ENCODE measurements at places on chromosomes 7 and 10.
A peak's percentile ranks its signal among the peaks of the same experiment; 100 is the strongest.

DNA sequence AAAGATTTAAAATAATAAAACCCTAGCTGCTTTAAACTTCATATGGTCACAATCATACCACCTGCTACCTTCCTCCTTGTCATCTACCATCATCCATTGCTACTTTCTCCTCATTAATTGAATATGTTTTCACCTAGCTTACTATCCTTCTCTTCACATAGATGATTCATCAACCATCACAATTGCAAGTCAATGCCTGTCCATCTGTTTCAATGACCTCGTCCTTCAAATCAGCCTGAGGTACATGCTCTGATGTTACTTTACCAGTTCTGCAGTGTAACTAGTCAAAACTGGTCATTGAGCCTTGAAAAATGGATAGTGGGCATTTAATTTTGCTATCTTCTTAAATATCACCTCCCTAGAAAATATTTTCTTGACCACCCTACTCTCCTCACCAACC is 164.7 kb downstream of the SEMA3E start:
- no peak for DNase-seq

- no peak for DNase-seq
Measured at GRCh38 chr7:54145716-54146115, 396.5 kb upstream of the VSTM2A start.

DNA sequence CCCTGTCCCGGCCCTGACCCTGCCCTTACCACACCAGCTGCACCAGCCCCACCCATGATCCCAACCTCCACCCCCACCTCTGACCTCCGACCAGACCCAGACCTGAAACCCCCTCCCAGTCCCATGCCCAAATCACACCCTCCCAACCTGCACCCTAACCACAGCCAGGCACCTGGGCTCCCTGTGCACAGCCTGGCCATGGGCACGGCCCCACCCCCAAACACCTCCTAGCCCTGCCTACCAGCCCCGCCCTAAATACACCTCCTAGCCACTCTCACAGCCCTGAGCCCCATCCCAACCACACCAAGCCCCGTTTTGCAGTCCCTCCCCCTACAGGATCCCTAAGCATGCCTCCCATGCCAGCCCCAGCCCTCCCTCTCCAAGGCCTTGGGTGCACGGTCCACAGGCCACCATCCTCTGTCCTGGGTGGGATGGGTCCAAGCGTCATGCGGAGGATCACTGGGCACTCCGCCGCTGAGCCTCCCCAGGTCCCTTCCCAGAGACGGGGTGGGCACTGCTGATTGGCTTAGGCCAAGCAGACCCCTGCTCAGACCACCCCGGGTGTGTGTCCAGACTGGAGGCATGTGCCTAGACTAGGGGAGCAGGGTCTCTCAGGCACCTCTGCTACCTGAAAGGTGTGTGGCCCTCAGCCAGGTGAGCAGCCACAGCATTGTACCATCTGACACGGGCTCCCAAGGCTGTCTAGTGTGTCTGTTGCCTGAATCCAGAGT is 30.1 kb downstream of the INSIG1 start:
- no peak for DNase-seq

DNA sequence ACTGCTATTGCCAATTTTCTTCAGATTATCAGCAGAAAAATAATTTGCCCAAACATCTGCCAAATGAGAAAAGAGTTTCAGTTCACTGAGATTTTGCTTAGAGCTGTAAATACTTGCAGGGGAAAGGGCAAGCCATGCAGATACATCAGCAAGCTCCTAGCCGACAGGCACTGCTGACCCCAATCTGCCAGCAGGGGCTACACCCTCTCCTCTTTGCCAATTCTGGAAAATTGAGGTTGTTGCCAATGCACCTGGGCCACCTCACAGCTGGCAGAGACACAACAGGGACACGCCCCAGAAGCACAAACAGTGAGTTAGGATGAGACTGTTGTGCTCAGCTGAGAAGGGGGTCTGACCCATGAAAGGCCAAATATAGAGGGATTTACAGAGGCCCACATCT is 129.5 kb upstream of the MYO3A start:
- no peak for DNase-seq

DNA sequence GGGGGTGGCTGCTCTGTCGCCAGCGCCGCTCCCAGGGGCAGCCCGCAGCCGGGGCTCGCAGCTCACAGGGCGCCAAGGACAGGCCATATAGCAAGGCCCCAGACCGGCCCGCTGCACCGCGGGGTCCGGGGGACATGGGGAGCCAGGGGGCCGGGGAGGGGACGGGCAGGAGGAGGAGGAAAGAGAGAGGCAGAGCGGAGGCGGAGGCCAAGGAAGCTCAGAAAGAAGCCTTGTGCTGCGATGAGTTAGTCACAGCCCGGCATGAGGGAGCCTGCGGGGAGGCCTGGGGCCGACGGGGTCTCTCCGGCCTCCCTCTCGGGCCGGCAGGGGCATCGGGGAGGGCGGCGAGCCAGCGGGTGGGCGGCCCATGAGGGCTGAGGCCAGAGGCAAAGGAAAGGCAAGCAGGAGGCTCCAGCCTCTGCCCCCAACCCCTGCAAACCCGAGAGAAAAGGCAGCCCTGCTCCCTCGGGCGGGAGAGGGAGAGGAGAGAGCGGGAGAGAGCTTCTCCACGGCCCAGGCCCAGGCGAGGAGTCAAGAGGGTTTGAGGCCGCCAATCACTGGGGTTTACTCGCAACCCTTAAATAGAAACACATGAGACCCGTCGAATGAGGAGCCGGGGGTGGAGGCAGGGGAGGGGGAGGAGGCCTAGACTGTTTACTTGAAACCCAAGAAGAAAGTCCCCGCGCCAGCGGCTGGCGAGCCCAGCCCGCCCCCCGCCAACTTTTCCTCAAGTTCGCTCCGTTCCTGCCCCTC is 167.9 kb downstream of the NEURL1 start:
- peak; percentile 19 for DNase-seq

- peak; percentile 41 for DNase-seq
Measured at GRCh38 chr7:151448261-151449252, 8.6 kb upstream of the CRYGN start.

DNA sequence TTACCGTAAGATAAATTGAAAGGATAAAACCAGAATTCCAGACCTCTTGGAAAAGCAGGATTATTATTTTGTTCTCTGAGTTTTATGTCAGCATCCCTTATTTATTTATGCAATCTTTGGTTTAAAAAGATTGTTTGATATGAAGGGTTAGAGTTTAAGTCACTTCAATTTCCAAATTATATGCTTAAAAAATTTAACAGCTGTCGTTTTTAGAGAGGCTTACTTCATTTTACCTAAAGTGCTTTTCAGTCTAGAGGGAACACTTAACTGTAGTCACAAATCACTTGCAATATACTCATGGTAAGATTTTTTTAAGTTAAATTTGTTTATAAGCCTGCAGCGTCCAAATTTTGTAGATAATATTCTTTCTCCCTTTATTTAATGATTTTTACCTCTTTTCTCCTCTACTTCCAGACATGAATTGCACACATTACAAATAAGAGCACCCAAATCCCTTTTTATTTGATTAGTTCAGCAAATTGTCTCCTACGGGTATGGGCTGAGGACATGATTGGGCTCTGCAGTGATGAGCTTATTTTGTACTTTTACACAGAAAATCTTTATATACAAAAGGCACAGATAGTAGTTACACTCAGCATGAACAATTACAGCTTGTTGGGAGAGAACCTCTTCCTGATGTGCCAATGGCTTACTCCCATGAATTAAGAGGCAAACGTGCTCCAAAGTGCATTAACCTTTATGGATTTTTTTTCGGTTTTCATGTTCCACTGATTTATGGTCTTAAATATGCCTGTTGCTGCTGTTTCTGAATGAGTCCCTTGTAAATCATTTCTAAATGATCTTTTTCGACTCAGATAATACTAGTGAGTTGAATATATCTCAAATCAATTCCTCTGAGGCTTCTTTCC is 319.3 kb upstream of the LRGUK start:
- DNase-seq: no peak

- DNase-seq: no peak
Measured at GRCh38 chr10:131757285-131758058, 143.3 kb upstream of the PPP2R2D start.

DNA sequence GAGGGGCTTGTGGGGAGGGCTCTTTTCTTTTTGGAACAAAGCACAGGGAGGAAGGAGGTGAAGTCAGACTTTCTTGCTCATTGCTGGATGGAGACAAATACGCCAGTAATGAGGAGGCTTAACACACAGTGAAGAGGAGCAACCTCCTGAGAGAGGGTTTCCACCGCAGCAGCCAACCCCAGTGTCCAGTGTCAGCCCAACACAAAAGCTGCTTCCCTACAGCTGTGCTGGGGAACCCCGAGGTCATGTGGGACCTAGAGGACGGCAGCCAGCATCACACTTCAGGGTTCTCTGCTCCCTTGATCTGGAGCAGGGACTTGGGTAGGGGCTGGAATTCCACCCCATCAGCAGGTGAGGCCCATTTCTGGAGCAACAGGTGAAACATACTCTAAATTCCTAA is 7.7 kb downstream of the BLNK start:
- DNase-seq: no peak

DNA sequence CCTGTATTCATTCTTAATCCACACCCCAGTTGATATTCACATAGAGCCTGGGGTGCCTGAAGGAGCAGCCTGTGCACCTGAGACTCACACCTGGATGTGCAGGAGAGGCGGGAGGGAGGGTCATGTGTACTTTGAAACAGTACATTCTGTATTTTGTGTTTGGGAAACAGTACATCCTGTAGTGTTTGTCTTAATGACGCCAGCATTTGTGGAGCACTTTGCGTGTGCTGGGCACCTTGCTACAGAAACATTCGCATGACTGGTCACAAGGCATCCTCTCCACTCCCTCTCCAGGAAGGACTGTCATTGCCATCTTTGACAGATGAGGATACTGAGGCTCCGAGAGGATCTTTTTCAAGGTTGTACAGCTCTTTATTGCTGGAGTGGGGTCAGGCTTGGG is 132.1 kb downstream of the TACC2 start:
- DNase-seq: no peak

GRCh38 chr7:43040461-43040860 is 72.0 kb upstream of the HECW1 start:
- no peak for DNase-seq

- DNase-seq: no peak
Measured at GRCh38 chr10:84583501-84583900, 255.1 kb downstream of the CCSER2 start.

GRCh38 chr10:13152296-13152695 is 9.1 kb upstream of the MCM10 start:
- no peak for DNase-seq

DNA sequence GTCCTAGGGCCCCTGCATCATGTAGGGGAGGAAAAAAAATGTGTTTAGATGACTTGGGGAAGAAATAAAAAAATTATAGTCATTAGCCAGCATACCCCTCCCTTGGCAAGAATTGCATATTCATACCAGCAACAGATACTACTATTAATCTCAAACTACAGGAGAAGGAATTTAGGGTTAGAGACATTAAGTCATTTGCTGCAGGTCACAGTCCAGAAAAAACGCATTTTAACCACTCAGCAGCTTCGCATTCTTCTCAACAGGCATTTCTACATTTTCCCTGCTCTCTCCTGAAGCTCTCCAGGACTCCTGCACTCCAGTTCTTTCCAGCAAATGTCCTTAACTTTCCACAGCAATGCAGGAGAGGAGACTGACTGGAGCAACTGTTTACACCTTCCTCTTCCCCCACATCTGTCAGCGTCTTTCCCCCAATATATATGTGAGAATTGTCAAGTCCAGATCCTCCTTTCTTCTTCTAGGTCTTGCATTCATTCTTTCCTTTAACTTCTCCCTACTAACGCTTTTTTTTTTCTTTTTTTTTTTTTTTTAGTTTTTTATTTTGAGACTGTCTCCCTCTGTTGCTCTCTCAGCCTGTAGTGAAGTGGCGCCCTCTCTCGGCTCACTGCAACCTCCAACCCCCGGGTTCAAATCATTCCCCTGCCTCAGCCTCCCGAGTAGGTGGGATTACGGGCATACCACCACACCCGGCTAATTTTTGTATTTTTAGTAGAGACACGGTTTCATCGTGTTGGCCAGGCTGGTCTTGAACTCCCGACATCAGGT is 35.6 kb downstream of the PRPS1L1 start:
- DNase-seq: no peak

GRCh38 chr7:106216517-106216922 is 68.3 kb downstream of the NAMPT start:
- no peak for DNase-seq

- no peak for DNase-seq
Measured at GRCh38 chr7:32477649-32477980, 12.6 kb downstream of the LSM5 start.

DNA sequence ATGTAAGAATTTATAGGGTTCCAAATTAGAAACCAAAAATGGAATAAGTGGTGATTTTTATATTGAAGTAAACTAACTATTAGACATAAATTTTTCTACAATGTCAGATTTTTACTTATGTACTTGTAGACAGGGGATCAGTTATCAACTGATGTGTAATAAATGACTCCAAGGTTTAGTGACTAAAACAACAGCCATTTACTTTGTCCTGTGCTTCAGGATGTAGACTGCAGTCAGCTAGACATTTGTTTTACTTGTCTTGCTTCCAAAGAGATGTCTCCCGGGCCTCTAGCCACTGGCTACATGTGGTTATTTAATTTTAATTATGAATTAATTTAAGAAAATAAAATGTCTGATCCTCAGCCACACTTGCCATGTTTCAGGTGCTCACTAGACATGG is 249.7 kb upstream of the IGFBP3 start:
- no peak for DNase-seq

DNA sequence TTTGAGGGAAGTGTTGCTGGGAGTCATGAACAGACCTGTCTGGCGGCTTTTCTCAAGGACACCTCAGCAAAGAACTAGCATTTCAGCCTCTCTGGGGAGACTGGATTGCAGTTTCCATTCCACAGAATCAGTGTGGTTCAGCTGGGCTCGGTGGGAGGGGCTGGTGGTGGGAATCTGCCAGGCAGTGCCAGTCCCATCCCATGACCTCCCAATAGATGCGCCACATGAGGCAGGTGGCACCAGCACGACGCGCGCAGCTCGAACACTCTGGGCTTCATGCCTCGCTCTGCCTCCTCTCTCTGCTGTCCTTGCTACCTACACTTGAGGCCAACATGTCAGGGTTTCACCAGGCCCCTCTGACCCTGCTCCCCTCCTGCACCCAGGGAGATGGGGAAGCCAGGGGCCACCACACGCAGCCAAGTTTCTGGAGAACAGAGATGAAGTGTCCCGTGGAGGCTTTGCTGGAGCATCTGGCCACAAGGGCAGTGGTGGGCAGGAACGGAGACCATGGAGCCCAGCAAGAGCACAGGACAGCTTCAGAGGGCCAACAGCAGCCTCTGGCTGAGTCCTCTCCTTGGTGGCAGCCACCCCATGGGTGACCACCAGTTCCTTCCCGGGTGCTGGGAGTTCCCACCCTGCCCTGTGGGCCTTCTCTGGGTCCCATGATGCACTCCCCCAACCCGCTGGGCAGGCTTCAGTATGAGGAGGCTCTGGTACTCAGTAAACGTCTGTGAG is 2.3 kb downstream of the NACAD start:
- DNase-seq: peak; percentile 79

DNA sequence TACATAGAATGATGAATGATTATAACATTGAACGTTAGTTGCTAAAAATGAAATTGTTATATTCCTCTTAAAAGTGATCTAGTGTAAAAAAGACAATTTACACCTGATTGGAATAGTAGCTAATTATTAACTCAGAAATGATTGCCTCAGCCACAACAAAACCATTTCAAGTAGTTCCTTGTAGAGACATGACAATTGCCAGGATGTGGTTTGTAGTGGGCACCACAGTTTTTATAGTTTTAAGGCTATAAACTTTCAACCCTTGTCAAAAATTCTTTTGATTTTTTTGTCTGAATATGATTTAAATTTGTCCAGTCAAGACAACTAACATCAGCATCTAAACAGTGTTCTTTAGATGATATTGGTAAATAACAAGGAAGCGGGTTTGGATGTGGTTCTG is 145.2 kb downstream of the SUGCT start:
- DNase-seq: no peak

- no peak for DNase-seq
Measured at GRCh38 chr7:123557016-123557397, 611 bp downstream of the NDUFA5 start.
